ENCODE measurements at places on chromosomes 1 and 21.

DNA sequence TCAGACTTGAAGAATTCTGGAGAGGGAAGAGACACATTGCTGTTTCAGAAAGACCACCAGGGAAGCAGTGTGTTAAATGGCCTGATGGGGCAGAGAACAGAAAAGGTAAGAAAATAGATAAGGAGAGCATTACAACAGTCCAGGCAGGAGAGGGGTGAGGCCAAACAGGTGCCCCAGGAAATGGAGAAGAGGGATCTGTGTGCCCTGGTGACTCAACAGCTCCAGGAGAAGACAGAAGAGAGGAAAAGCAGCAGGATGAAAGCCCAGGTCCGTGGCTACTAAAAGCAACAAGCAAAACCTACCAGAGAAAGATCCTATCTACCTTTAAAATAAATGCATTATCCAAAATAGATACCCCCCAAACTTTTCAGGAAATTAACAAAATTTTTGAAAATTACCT is 9.2 kb downstream of the TP53BP2 start:
- DNase-seq: no peak

- peak; percentile 23 for DNase-seq
Measured at GRCh38 chr1:160675641-160676410, 29.0 kb upstream of the SLAMF1 start.

GRCh38 chr1:193058529-193059281 is 455 bp downstream of the UCHL5 start:
- no peak for DNase-seq

- DNase-seq: no peak
Measured at GRCh38 chr1:153510984-153511410, 24.8 kb downstream of the S100A6 start.

GRCh38 chr1:61140778-61141177 is 58.4 kb downstream of the NFIA start:
- no peak for DNase-seq

GRCh38 chr1:47663286-47663685 is 225.4 kb downstream of the FOXD2 start:
- DNase-seq: no peak

GRCh38 chr1:172395576-172395975 is 24.9 kb upstream of the C1orf105 start:
- DNase-seq: no peak

GRCh38 chr1:33624991-33625870 is 152.8 kb downstream of the ZSCAN20 start:
- no peak for DNase-seq

DNA sequence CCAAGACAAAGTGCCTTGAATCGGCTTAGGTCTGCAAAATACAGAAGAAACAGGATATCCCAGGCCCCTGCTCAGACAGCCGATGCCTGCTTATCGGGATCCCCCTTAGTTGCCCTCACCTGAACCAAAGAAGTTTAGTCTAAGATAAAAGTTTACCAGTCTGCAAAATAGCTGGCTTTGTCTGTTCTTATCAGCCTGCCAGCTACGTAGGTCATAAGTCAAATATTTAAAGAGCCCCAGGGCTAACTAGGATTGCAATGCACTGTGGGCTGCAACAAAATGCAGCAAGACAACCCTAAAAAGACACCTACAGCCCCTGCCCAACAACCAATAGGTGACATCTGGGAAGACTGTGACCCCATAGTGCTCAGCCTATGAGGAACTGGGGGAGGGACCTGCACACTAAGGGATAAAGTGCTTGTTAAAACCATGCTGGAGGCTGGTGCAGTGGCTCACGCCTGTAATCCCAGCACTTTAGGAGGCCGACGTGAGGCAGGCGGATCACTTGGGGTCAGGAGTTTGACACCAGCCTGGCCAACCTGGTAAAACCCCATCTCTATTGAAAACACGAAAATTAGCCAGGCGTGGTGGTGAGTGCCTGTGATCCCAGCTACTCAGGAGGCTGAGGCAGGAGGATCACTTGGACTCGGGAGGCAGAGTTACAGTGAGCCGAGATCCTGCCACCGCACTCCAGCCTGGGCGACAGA is 27.4 kb downstream of the LRRC3 start:
- DNase-seq: no peak

DNA sequence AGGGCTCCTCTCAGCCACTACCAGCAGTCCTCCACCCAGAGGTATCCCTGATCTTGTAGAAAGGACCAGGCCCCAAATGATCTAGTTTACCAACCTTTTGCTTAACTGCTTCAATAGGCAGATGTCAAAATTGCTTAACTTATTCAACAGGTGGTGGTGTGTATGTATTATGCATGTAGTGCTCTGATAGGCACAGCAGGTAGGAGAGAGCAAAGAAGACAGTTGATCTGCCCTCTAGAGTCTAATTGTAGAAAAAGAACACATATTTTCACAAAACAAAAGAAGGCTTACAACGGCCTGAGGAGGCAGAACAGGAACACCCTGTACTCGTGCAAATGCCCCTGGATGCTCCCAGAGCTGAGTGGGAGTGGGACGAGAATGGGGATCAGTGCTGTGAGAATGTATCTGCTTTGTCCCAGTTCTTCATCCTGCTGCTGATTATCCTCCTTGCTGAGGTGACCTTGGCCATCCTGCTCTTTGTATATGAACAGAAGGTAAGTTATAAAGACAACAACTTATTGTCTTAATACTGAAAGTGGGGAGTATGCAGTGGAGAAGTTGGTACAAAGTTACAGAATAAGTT is 21.1 kb downstream of the CD53 start:
- DNase-seq: no peak
